ENCODE measurements at places on chromosomes 13 and 19. TPM values are rescaled to one million over a fixed set of nuclear protein-coding genes. Genes with fewer than 3 reads are reported as not detected.

CHST8 gene
- 0.89 TPM for total RNA-seq

ZNF146 gene
- 57.4 TPM for total RNA-seq

SLITRK5 gene
- 0.06 TPM for total RNA-seq

IGFL1 gene
- not detected for total RNA-seq

IL11 gene
- total RNA-seq = 0.12 TPM

- peaks cover 12% of the 10 kb centered on the region for H3K4me1 ChIP-seq
- H3K4me3 ChIP-seq = no peak overlapping the region
- H3K27ac ChIP-seq = no peak overlapping the region
- H3K27me3 ChIP-seq = no peaks in the 10 kb centered on the region
These were observed 2.9 kb downstream of the LRCH1 start for GRCh38 chr13:46555722-46556417.

DNA sequence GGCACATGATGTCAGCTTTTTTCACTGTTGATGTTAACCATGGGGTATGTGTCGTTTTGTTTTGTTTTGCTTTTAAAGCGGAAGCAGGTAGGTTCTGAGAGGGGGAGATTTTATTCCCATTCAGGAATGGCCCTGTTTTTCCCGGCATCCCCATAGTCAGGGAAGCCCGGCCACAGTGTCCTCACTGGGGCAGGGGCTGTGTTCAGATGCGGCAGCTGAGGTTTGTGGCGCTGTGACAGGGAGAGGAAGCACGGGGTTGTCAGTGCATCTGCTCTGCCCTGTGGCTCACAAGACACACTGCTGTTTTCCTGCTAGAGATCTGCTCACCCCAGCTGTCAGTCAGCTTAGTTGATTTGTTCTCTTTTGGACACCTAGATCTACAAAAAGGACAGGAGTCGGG lies 27.6 kb downstream of the ANKRD27 start:
- no peaks in the 10 kb centered on the region for H3K4me1 ChIP-seq
- H3K27ac ChIP-seq = no peak overlapping the region
- DNase-seq = no peak
- no peaks in the 10 kb centered on the region for H3K27me3 ChIP-seq
- no peak overlapping the region for H3K4me3 ChIP-seq
- peaks cover 10% of the 10 kb centered on the region for H3K36me3 ChIP-seq

- no peak overlapping the region for H3K4me3 ChIP-seq
- H3K36me3 ChIP-seq = no peaks in the 10 kb centered on the region
- no peak for DNase-seq
- no peaks in the 10 kb centered on the region for H3K4me1 ChIP-seq
- H3K27ac ChIP-seq = no peak overlapping the region
These were observed 5.6 kb upstream of the SOX21 start for GRCh38 chr13:94717916-94718315.

- H3K4me3 ChIP-seq = no peak overlapping the region
- peaks cover 10% of the 10 kb centered on the region for H3K27me3 ChIP-seq
- no peaks in the 10 kb centered on the region for H3K36me3 ChIP-seq
- no peak for DNase-seq
- no peak overlapping the region for H3K27ac ChIP-seq
These were observed 122.9 kb downstream of the TSHZ3 start for GRCh38 chr19:31226151-31226935.

GRCh38 chr19:56840451-56841192 lies at the start of the genes PEG3 and ZIM2:
PEG3 (minus strand) TSS chr19:56840726; CDS start chr19:56824655, 16,071 bp downstream.
ZIM2 (minus strand) TSS chr19:56840726; CDS start chr19:56824277, 16,449 bp downstream.
- H3K36me3 ChIP-seq = no peaks in the 10 kb centered on the region
- H3K4me3 ChIP-seq = no peak within 1 kb of the TSS
- no peaks in the 10 kb centered on the region for H3K27me3 ChIP-seq

- H3K4me3 ChIP-seq = no peak overlapping the region
- H3K27me3 ChIP-seq = no peaks in the 10 kb centered on the region
- no peak overlapping the region for H3K27ac ChIP-seq
These were observed 13.3 kb downstream of the CCL25 start for GRCh38 chr19:8065875-8066261.

GRCh38 chr13:73607489-73608156 lies 526.6 kb downstream of the KLF12 start:
- H3K4me1 ChIP-seq = no peaks in the 10 kb centered on the region
- no peak for DNase-seq
- H3K27me3 ChIP-seq = no peaks in the 10 kb centered on the region
- no peak overlapping the region for H3K4me3 ChIP-seq

Data from cardiac muscle cell (in vitro differentiated cells and primary cell).